NCI-H2081 (cell line): ENCODE measurements at places on chromosomes 7 and 10.

GRCh38 chr7:6438427-6438826 lies 9.3 kb downstream of the DAGLB start:
- DNase-seq: no peak

GRCh38 chr7:156662277-156662676 lies 21.7 kb downstream of the RNF32 start:
- DNase-seq: no peak

- no peak for DNase-seq
These were observed 308.0 kb upstream of the KCND2 start for GRCh38 chr7:119964788-119965542.

GRCh38 chr7:30159163-30159562 lies 24.4 kb downstream of the MTURN start:
- no peak for DNase-seq

- DNase-seq: peak; percentile 76
These were observed 44.3 kb downstream of the MACC1 start for GRCh38 chr7:20172736-20173334.

DNA sequence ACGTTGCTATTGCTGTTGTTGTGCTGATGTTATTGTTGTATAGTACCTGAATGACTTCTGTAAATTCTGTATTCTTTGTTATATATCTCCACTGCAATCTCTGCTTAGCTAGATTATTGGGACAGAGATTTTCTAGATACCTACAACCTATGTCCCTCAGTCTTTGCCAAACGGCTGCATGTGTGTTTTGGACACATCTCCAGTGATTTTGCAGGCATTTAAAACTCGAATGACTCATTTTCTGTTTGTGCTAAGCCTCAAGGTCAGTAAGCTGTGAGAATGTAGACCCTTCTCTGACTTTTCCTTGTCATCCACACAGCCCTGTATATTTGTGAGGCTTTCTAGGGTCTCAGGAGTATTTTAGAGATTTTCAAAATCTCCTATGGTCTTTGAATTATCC lies 410.7 kb downstream of the POM121L12 start:
- DNase-seq: no peak

DNA sequence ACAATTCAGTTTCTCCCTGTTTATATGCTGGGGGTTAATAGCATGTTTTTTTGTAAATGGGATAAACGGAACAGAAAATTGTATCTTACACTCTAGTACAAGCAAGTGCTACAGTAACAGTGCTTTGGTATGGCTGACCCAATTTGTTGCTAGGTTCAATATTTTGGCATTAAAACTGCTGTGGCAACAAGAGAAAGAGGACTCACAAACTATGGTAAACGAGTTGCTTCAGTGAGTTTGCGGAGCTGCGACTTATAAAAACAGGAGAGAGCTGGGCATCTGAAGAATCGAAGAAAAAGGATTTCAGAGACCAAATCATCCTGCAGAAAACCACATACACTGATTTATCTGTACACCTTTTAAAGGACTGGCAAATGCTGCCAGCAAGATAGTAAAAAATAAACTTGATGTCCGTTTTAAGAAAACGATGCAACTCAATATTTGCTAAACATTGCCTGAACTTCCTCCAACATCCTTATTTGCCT lies 2.2 kb downstream of the GLUD1 start:
- no peak for DNase-seq

- DNase-seq: peak; percentile 38
These were observed 26.3 kb downstream of the GAD2 start for GRCh38 chr10:26242706-26243350.

DNA sequence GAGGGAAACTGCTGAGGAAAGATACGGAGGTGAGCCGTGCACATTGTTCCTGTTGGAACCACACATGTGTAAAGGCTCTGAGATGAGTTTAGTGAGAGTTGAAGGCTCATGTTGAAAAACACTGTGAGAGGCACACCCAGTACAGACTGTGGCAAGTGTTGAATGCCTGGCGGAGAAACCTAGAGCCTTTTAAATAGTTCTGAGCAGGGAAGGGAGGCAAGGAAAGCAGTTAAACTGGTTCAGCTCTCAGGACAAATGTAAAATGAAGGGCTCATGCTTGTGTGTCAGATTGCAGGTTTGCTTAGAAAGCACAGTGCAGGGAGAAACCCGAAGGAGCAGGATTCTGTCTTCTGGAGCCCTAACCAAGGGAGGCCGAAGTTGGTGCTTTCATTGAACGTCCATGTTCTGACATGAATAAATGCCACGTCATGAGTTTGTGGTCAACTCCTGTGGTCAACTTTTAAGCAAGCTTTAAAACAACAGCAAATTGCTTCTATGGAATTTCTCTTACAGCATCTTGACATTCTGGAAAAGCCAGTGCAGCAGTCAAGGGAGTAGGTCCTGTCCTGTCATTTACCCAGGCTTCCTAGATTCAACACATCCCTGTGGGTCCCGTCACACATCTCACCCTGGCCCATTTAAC lies 650.9 kb upstream of the GALNT17 start:
- DNase-seq: no peak

- DNase-seq: no peak
These were observed 11.8 kb downstream of the UBN2 start for GRCh38 chr7:139242741-139243281.
